Suppressor macrophage treated with lipopolysaccharide for 4 hours (primary cell): ENCODE measurements at places on chromosomes 6 and 20.
A peak's percentile ranks its signal among the peaks of the same experiment; 100 is the strongest.

DNA sequence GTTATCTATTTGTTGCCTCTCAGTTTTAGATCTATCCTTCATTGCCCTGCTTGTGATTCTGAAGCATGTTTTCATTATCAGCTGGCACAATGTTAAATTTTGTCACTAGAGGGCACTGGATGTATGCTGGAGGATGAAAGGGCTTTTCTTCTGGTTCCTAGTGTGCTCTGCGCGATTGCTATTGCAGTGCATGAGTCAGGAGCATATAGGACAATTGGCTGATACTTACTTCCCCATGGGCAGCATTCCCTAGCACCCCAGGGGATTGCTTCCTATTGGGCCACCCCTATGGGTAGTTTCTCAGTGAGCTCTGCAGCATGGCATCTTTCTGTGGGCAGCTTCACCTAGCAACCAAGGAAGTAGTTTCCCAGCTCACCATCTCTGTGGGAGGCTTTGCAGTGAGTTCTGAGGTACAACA, 280.3 kb upstream of the SYNCRIP start:
- peak; percentile 9 for DNase-seq

DNA sequence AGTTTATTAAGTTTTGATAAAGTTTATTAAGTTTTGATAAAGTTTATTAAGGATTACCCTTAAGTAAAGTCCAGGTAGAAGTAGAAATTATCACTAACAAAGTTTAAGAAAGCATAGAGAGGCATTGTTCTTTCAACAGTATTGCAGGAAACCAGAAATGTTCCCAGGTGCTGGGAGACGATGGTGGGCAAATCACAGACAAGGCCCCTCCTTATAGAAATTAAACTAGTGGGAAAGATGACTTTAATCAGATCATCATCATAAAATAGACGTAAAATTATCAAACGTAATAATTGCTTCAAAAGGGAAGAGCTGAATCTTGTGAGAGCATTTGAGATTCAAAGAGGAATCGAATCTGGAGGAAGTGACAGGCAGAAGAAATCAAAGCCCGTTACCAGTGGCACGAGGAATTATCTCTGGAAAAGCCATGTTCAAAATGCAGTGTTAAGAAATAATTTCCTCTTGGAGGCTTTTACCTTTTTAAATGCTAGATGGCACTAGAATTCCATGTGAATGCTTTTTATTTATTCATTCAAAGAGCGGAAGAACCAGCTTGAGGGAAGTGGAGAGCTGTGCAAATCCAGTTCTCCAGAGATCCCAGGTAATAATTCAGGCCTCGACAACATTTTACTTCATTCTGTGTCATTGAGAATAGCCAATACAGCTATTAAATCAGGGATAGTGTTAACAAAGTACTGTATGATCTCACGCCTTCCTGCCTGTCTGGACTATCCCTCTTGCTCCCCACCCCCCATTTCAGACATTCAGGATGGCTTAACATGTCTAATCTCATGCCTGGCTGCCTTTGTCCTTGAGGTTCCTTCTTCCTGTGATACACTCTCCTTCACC, 1.0 kb upstream of the APMAP start:
- peak; percentile 37 for DNase-seq

DNA sequence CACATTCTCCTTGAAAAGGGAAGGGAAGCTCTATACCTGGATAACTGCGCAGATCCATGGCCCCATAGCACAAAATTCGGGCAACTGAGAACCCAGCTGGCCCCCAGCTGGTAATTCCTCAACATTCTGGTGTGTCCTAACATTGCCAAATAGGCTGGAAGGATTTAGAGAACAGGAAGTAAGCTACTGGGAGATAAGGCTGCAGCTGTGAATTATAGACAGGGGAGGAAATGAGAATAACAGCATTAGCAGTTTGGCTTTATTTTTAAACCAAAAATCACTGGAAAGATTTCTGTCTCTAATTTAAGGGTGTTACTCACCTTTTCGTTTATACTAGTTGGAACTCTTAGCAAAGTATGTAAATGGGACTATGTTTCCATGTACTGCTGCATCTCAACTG, 97.2 kb downstream of the TULP4 start:
- DNase-seq = peak; percentile 26

DNA sequence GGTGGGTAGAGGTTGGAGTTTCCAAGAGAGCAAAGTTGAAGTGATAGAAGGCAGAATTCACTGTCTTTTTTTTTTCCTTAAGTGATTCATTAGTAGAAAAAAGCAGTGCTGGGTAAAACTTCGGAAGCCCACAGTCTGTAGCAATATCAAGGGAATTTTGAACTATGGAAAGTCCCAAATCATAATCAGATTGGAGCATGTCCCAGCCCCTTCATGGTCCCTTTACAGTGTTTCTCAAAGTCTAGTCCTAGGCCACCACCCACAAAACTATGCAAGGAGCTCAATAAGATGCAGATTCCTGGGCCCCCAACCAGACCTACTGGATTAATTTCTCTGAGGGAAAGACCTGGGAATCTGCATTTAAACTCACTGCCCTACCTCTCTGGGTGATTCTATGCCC, 22.6 kb downstream of the NEDD9 start:
- peak; percentile 30 for DNase-seq

- no peak for DNase-seq
Measured at GRCh38 chr6:150567380-150567779, 32.3 kb upstream of the PLEKHG1 start.

- DNase-seq = no peak
Measured at GRCh38 chr6:13384966-13385365, 56.6 kb upstream of the TBC1D7 start.

- no peak for DNase-seq
Measured at GRCh38 chr6:161169035-161169434, 104.8 kb downstream of the AGPAT4 start.

DNA sequence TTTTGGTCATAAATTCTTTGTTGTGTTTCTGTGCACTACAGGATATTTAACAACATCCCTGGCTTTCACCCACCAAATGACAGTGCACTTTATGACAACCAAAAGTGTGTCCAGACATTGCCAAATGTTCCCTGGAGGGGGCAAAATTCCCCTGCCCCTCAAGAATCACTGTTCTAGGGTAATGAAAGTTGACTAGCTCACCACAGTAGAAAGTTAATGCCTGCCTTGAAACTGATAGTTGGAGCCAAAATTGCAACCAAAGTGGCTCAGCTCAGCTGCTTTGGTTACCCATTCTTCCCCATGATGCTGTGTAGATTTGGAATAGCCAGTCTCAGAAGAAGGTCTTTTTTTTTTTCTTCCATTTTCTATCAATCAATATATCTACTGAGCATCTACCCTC, 150.6 kb downstream of the RALGAPA2 start:
- no peak for DNase-seq

DNA sequence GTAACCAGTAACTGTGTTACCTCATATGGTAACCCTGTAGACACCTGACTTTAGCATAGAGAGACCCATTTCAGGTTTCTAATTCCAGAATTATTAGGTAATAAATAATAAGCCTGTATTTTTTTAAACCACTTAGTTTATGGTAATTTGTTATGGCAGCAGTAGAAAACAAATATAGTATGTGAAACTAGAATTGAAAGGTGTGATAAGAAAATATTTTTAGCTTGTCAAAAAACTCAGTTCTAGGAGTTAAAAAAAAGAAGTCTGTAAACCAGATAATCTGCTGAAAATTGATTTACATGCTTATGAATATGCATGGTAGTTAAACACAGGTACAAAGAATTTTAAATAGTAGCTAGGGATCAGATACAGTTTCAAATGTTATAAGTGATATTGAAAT, 695.0 kb upstream of the GJE1 start:
- DNase-seq = no peak

DNA sequence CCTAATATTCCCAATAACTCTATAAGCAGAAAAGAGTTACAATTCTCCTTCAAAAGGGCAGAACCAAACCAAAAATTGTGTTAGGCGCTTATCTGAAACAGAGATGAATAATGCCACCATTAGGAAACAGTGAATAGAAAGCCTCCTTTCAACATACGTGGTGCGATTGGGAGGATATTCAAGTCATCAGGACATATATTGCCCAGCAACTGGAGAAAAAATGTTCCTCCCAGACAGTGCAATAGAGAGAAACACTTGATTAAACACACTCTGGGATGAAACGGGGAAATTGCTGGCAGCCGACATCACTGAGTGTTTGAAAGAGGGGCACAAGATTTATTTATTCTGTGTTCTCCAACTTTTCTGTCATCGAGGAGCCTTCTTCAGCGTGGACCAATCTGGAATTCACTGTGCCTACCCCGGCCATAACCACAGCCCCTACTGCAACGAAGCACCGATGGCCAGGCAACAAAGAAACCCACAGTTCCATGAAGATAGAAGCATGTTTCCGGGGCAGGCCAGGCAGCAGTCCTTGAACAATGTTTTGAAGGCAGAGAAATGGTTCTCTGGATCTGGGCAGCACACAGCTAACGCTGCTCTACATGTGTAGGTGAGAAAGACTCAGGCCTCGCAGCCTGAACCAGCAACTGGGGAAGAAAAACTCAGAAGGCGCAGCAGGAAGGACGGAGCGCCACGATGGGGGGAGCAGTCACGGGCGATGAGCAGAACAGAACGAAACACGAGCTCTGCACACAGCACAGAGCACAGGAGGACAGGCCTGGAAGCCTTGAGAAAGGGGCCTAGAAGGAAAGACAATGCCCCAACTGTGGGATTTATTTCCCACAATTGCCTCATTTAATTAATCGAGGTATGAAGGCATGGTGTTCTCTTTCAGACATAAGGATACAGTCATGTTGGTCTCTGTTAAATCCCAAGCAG, 234.2 kb upstream of the FOXQ1 start:
- DNase-seq = no peak

DNA sequence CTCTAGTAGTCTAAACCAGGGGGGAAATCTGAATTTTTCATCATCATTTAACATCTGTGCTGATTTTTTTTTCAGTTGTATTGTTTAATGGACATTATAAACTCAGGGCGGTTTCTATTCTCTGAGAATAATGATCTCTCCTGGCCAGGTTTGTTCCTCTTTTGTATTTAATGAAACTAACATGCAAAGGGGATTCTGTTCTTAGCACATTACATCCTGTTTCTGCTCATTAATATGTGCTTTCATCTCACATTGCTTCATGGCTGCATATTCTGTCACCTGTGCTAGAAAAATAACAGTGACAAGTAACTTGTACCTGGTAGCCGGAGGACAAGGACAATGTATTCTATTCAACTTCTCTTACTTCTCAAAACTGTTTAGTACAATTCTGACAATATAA, 806 bp downstream of the HLA-DOB start:
- DNase-seq = no peak

GRCh38 chr6:8819446-8819845, 384.1 kb upstream of the SLC35B3 start:
- DNase-seq = no peak
